Activated CD8-positive, alpha-beta T cell treated with anti-CD3 and anti-CD28 coated beads for 36 hours (primary cell): ENCODE measurements at places on chromosomes 1 and 21. TPM values are rescaled to one million over a fixed set of nuclear protein-coding genes. Genes with fewer than 3 reads are reported as not detected.

Gene TNFSF18
- not detected for total RNA-seq

Gene OR2L8
- total RNA-seq: 0.34 TPM

Gene GJA4
- not detected for total RNA-seq

Gene UBXN10
- total RNA-seq: 0.34 TPM

Gene AMY1A
- total RNA-seq: not detected

Gene CDC42BPA
- 2.1 TPM for total RNA-seq

Gene SLAMF7
- total RNA-seq: 90.0 TPM

Gene KPRP
- total RNA-seq: not detected

Gene SYT2
- not detected for total RNA-seq

Gene RNF223
- total RNA-seq: not detected

Gene CC2D1B
- total RNA-seq: 19.4 TPM

Gene ACKR1
- not detected for total RNA-seq

Gene FTCD
- total RNA-seq: 0.52 TPM

Gene C1orf115
- total RNA-seq: 0.13 TPM

Gene RHBG
- not detected for total RNA-seq

Gene LHX8
- not detected for total RNA-seq

Gene GABRD
- not detected for total RNA-seq

Gene HRNR
- not detected for total RNA-seq

Gene OR2T1
- total RNA-seq: not detected

Gene CELF3
- total RNA-seq: not detected

Gene HSPA6
- total RNA-seq: 0.45 TPM

Gene GCSAML
- total RNA-seq: 0.16 TPM

Gene CRYAA
- not detected for total RNA-seq

Gene MIXL1
- total RNA-seq: 0.16 TPM

Gene MTARC1
- not detected for total RNA-seq

Gene SPRR1A
- not detected for total RNA-seq

Gene SYT14
- total RNA-seq: not detected

Gene TUFT1
- total RNA-seq: 1.5 TPM

Gene ZNF436
- total RNA-seq: 7.2 TPM

Gene PLEKHN1
- total RNA-seq: 1.0 TPM

Gene FHAD1
- total RNA-seq: 0.16 TPM

Gene ANGPTL3
- not detected for total RNA-seq

Gene CSMD2
- not detected for total RNA-seq

Gene BARHL2
- total RNA-seq: not detected

Gene PRDM15
- total RNA-seq: 14.5 TPM

Gene OR10J5
- not detected for total RNA-seq

Gene ARTN
- total RNA-seq: 0.68 TPM

Gene TMCC2
- total RNA-seq: 7.1 TPM

Gene RUNX3
- total RNA-seq: 180 TPM

Gene LMOD1
- total RNA-seq: not detected

Gene TCHHL1
- not detected for total RNA-seq

Gene TMEM201
- 18.1 TPM for total RNA-seq

Gene RGS5
- 6.0 TPM for total RNA-seq

Gene CYP4X1
- total RNA-seq: not detected

Gene FMO1
- total RNA-seq: not detected

Gene C2CD2
- 6.2 TPM for total RNA-seq

Gene RHBDL2
- total RNA-seq: not detected

Gene UBXN11
- 24.9 TPM for total RNA-seq

Gene S100A9
- total RNA-seq: not detected

Gene S100A8
- total RNA-seq: not detected

Gene FCRLB
- total RNA-seq: 0.68 TPM

Gene ZYG11A
- 0.16 TPM for total RNA-seq

Gene NOS1AP
- total RNA-seq: 0.18 TPM

Gene PPIAL4G
- not detected for total RNA-seq

Gene UBQLN4
- total RNA-seq: 36.9 TPM

Gene HES3
- total RNA-seq: not detected

Gene ST6GALNAC3
- total RNA-seq: 2.7 TPM
